ENCODE measurements at places on chromosomes 7 and 10. TPM values are rescaled to one million over a fixed set of nuclear protein-coding genes. Genes with fewer than 3 reads are reported as not detected.

DNA sequence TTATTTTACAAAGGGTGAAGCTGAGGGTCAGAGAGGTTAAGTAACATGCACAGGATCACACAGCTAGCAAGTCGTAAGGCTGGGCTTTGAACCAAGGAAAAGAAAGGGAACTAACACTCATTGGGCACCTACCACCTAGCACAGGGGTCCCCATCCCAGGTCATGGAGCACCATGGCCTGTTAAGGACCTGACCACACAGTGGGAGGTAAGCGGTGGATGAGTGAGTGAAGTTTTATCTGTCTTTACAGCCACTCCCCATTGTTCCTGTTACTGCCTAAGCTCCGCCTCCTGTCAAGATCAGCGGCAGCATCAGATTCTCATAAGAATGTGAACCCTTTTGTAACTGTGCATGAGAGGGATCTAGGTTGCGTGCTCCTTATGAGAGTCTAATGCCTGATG is 222.8 kb downstream of the RAB11FIP2 start:
- peaks cover 14% of the 10 kb centered on the region for H3K4me1 ChIP-seq
- no peak overlapping the region for H3K27ac ChIP-seq
- H3K36me3 ChIP-seq: no peaks in the 10 kb centered on the region
- DNase-seq: no peak
- no peaks in the 10 kb centered on the region for H3K27me3 ChIP-seq
- no peak overlapping the region for H3K4me3 ChIP-seq

DNA sequence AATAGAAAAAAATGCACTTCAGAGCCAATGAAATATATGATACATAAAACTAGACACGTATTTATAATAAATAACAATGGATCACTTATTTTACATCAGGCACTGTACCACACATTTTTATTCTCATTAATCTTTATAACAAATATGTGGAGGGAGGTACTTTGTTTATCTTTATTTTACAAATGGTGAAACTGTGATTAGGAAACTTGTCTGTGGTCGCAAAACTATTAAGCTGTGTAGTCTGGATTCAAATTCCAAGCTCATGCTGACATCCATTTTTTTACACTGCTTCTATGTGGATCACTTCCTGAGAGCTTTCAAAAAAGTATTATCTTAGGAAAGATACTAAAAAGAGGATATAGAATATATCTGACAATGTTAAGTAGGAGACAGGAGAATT is 978.6 kb downstream of the SORCS1 start:
- no peak for DNase-seq
- peaks cover 25% of the 10 kb centered on the region for H3K4me1 ChIP-seq
- H3K4me3 ChIP-seq: no peak overlapping the region
- no peak overlapping the region for H3K27ac ChIP-seq
- no peaks in the 10 kb centered on the region for H3K36me3 ChIP-seq

GRCh38 chr10:28668363-28669226 is 8.7 kb upstream of the BAMBI start:
- no peaks in the 10 kb centered on the region for H3K36me3 ChIP-seq
- H3K4me3 ChIP-seq: peak overlapping the region; percentile 93
- no peaks in the 10 kb centered on the region for H3K27me3 ChIP-seq
- H3K4me1 ChIP-seq: peaks cover 54% of the 10 kb centered on the region
- DNase-seq: peak; percentile 85
- H3K27ac ChIP-seq: peak overlapping the region; percentile 98

DNA sequence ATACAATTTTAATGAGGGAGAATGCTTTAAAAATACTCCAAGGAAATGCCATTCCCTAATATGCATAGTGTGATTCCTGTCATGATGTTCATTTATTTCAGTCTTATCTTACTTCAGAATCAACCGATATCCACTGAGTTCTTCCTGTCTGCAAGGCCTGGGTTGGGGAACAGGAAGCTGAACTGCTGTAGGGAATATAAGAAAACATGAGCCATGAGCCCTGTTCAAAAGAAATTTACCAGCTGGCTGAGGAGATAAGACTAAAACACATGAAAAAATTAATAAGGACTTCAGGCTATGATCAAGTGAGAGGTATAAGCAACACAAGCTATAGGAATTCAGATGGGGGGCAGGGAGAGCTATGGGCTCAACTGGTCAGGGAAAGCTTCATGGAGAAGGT is 184.7 kb downstream of the PLPP4 start:
- H3K4me3 ChIP-seq: no peak overlapping the region
- peaks cover 5% of the 10 kb centered on the region for H3K4me1 ChIP-seq
- peaks cover 72% of the 10 kb centered on the region for H3K27me3 ChIP-seq
- H3K36me3 ChIP-seq: no peaks in the 10 kb centered on the region
- no peak for DNase-seq
- H3K27ac ChIP-seq: no peak overlapping the region

DNA sequence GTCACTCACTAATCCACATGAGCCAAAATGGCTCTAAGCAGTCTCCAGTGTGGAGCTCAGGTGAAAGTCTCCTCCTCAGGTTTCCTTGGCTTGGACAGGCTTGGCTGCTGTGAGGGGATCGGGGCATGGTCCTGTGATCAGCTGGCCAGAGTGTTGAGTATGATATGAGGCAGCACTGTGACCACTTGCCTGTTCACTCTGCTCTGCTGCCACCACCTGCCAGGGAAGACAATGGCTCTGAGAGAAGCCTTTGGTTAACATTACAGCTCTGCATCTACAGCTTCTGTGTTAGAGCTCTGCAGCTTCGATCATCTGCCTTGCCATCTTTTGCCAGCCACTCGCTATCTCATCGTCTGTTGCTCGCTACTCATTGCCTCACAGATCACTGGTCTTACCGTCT is 20.1 kb upstream of the PTN start:
- no peak overlapping the region for H3K27ac ChIP-seq
- H3K27me3 ChIP-seq: no peaks in the 10 kb centered on the region
- no peaks in the 10 kb centered on the region for H3K4me1 ChIP-seq
- H3K36me3 ChIP-seq: peaks cover 16% of the 10 kb centered on the region

- no peak for DNase-seq
- no peak overlapping the region for H3K4me3 ChIP-seq
- H3K27me3 ChIP-seq: no peaks in the 10 kb centered on the region
Observed at GRCh38 chr7:77351539-77352004, 64.6 kb downstream of the GSAP start.

DNA sequence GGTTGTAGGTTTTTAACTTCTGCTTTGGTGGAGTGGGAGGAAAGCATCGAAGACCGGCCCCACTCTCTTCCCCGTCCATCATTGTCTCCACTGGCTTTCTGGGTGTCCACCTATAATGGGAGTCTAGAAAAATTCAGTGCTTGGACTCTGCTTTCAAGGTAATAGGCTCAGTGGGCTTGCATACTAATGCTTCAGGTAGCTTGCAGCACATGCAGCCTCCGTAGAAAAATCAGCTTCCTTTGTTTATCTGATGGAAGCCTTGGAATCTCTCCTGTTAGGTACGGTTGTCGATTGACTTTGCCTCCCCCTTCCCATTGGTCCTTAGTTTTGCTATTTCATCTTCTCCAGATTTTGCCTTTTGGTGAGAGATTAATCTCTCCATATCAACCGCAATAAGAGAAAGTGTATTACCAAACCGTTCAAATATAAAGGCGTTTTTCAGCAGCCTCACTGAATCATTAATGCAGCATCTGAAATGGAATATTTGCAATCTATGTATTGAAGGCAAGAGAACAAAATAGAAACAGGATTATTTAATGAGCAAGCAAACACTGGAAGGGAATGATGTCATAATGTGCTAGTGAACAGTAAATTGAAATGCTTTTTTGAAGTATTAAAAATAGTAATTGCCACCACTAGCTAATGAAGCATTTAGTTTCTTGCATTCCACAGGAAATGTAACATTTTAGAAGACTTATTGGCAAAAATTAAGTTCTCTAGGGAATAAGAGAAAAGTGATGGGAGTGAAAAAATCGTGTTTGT is 944 bp downstream of the AVL9 start:
- peak overlapping the region; percentile 91 for H3K4me3 ChIP-seq
- DNase-seq: no peak
- H3K27me3 ChIP-seq: no peaks in the 10 kb centered on the region
- peaks cover 7% of the 10 kb centered on the region for H3K36me3 ChIP-seq

GRCh38 chr7:139645572-139646523 is 122.4 kb downstream of the CLEC2L start:
- H3K27ac ChIP-seq: no peak overlapping the region
- H3K36me3 ChIP-seq: no peaks in the 10 kb centered on the region
- H3K27me3 ChIP-seq: no peaks in the 10 kb centered on the region
- DNase-seq: peak; percentile 86
- H3K4me3 ChIP-seq: no peak overlapping the region

DNA sequence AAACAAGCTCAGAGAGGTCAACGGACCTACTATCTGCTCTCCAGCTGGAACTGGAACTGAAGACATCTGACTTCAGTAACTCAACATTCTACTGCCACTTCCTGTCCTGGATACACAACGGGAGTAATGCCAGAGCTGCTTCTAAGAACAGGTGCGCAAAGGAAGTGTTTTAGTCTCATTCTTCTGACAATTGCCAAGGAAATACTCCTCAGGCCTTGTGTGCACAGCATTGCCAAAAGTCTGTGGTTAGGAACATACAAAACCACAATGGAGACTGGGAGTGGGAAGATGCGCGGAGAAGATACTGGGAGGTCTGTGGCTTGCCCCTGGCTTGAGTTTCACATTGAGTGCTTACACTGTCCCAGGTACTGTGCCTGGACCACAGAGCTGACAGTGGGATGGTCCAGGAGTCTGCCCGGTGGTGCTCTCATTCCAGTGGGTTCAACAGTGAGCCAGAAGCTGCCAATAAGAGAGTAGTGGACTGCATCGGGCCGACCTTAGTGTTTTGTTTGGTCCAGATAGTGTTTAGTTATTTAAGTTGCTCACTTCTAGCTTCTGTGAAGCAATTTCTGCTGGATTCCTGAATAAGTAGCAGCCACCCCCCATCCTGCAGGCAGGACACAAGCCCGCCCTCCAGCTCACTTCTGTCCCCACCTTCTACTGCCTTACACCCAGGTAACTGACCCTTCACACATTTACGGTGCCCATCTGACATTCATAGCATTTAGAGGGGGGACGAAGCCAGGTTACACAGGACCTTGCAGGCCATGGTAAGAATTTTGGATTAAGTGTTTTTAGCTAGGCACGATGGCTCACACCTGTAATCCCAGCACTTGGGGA is 10.3 kb downstream of the TBL2 start:
- H3K27me3 ChIP-seq: no peaks in the 10 kb centered on the region
- no peak for DNase-seq
- H3K36me3 ChIP-seq: peaks cover 19% of the 10 kb centered on the region
- H3K27ac ChIP-seq: no peak overlapping the region
- H3K4me1 ChIP-seq: no peaks in the 10 kb centered on the region
- H3K4me3 ChIP-seq: no peak overlapping the region

DNA sequence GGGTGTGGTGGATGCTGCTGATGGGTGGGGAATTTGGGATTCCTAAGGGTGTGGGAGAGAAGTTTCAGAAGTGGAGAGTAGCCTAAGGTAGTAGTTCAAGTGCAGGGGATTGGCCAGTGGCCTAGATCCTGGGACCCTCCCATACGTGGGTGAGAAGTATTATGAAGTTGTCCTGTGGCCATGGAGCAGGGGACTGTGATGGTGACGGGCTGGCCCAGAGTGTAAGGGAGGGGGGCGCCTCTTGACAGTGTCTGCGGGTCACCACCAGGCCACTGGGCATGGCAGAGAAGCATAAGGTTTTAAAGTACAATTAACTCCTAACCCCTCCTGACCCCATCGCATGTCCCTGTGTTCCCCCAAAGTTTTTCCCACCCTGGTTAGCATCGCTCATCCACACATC is 70.2 kb downstream of the RBM33 start:
- no peak for DNase-seq
- H3K4me1 ChIP-seq: no peaks in the 10 kb centered on the region
- no peak overlapping the region for H3K4me3 ChIP-seq
- H3K27me3 ChIP-seq: no peaks in the 10 kb centered on the region
- H3K27ac ChIP-seq: no peak overlapping the region

- DNase-seq: no peak
- peak overlapping the region; percentile 48 for H3K27ac ChIP-seq
- H3K27me3 ChIP-seq: no peaks in the 10 kb centered on the region
- peak overlapping the region; percentile 50 for H3K4me3 ChIP-seq
- H3K4me1 ChIP-seq: peaks cover 32% of the 10 kb centered on the region
- H3K36me3 ChIP-seq: no peaks in the 10 kb centered on the region
Observed at GRCh38 chr10:132394936-132395703, 1.9 kb upstream of the PWWP2B start.

GRCh38 chr10:127372361-127372760 is 176.0 kb upstream of the INSYN2A start:
- H3K4me3 ChIP-seq: no peak overlapping the region
- no peak overlapping the region for H3K27ac ChIP-seq
- no peaks in the 10 kb centered on the region for H3K27me3 ChIP-seq
- H3K36me3 ChIP-seq: peaks cover 26% of the 10 kb centered on the region
- DNase-seq: no peak
- H3K4me1 ChIP-seq: peaks cover 2% of the 10 kb centered on the region

GRCh38 chr7:84735677-84736076 is 451.2 kb downstream of the SEMA3D start:
- no peaks in the 10 kb centered on the region for H3K27me3 ChIP-seq
- H3K4me1 ChIP-seq: peaks cover 4% of the 10 kb centered on the region
- peaks cover 5% of the 10 kb centered on the region for H3K36me3 ChIP-seq
- no peak for DNase-seq

- DNase-seq: no peak
- H3K4me1 ChIP-seq: peaks cover 8% of the 10 kb centered on the region
- H3K36me3 ChIP-seq: no peaks in the 10 kb centered on the region
- no peak overlapping the region for H3K4me3 ChIP-seq
- no peaks in the 10 kb centered on the region for H3K27me3 ChIP-seq
Observed at GRCh38 chr7:142585425-142585824, 163.8 kb upstream of the PRSS1 start.

- no peaks in the 10 kb centered on the region for H3K36me3 ChIP-seq
- no peaks in the 10 kb centered on the region for H3K27me3 ChIP-seq
- H3K4me3 ChIP-seq: no peak overlapping the region
- DNase-seq: no peak
- H3K27ac ChIP-seq: peak overlapping the region; percentile 94
- peaks cover 39% of the 10 kb centered on the region for H3K4me1 ChIP-seq
Observed at GRCh38 chr7:70459546-70459945, 672.4 kb upstream of the GALNT17 start.

The LZTS2 gene
- 110 TPM for total RNA-seq

The MAPK8 gene
- 65.0 TPM for total RNA-seq

The EFCAB10 gene
- total RNA-seq: not detected

The GIMAP1 gene
- not detected for total RNA-seq

The PARD3 gene
- 73.4 TPM for total RNA-seq

The FBXL15 gene
- 10.1 TPM for total RNA-seq

The ANKRD61 gene
- total RNA-seq: 0.29 TPM

The WIPF3 gene
- 7.9 TPM for total RNA-seq

All from mesothelial cell of epicardium (in vitro differentiated cells).